Activated naive CD4-positive, alpha-beta T cell treated with anti-CD3 and anti-CD28 coated beads, Interleukin-2, amount 50 U/mL, for 72 hours (primary cell): ENCODE measurements at places on chromosomes 12 and 14.

DNA sequence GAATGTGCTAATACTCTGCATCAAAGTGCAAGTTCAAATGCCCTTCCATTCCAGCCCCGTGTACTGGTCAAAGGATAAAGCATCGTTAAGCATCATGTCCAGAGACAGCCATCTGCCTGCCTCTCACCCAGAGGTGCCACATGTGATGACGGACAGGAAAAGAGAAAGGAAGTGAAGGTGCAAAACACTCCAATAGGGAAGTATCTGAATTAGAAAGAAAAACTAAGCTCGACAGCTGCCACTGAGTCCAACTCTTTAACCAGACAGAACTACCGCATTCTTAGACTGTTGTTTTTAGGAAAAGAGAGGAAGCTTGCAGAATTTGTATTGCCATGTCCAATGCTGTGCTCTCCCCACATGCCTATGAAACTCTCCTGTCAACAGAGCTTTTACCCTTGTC is 465.0 kb upstream of the SOX5 start:
- DNase-seq = no peak

- no peak for DNase-seq
Measured at GRCh38 chr12:104486943-104487819, 30.4 kb downstream of the CHST11 start.

- no peak for DNase-seq
Measured at GRCh38 chr12:68229956-68230355, 4.3 kb upstream of the IL26 start.

- no peak for DNase-seq
Measured at GRCh38 chr12:64665514-64665913, 55.2 kb downstream of the RASSF3 start.

- DNase-seq = no peak
Measured at GRCh38 chr14:49961270-49962222, 68.7 kb downstream of the ARF6 start.

GRCh38 chr14:59631237-59631636 is 54.6 kb upstream of the CCDC175 start:
- no peak for DNase-seq

DNA sequence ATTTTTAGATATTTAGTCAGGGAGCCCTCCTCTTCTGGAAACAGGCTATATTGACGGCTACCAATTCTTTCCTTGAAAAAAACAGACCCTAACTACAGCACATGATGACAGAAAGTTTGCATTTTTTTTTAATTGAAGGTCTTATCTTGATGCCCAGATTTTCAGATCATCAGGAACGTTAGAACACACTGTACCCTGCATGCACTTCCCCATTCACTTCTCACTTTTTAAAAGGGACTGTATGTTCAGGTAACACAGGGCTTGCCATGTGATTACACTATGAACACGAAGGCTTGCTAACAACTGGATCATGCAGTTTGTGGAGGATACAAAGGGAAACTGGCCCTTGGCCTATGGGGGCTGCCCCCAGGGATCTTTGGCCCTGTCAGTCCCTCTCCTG is 92.6 kb downstream of the RPS29 start:
- DNase-seq = no peak

DNA sequence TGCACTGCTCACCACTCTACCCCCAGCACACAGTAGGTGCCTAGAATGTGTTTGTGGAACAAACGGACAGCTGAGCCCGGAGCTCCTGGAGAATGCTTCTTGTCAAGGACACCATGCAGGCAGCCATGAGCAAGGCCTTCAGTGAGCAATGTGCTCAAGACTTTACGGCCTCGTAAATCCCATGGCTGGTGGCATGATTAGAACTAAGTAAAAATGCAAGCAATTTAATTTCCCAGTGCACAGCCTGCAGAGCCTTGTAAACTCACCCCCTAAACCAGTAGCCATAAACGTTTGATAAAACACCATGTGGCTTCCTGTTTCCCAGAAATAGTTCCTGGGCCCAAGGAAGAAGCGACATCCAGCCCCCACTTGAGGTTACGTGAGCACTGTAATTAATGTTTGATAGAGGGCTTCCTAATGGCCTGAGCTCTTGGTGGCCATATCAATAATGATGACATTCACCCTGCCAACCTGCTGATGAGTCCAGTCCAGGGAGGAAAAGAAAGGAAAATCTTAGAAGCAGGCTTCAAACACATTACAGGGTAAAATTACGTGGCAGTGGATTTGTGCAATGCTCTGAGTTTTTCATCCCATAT is 36.4 kb upstream of the FICD start:
- DNase-seq = no peak

GRCh38 chr12:50109319-50109718 is 2.7 kb upstream of the COX14 start:
- no peak for DNase-seq

DNA sequence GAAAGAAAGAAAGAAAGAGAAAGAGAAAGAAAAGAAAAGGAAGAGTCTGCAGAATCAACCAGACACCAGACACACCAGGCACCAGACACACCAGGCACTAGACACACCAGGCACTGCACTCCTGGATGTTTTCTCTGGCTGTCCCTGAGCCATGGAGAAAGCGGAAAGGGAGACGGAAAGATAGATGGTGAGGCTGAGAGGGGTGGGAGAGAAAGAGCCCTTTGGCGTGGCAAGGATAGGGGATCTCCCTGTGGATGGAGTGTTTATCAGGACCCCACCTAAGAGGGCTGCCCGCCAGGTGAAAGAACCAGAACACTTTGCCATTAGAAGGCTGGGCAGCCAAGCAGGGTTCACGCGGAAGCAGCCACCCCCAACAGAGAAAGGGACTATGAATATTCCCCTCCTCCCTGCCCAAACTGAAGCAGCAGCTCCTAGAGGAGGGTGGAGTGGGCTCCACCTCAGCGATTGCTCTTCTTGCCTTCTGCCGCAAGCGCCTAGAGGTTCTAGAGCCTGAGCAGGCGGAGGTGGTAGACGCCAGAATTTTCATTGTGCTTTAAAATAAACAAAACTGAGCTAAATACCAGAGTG is 13.4 kb downstream of the ST8SIA1 start:
- DNase-seq = no peak

DNA sequence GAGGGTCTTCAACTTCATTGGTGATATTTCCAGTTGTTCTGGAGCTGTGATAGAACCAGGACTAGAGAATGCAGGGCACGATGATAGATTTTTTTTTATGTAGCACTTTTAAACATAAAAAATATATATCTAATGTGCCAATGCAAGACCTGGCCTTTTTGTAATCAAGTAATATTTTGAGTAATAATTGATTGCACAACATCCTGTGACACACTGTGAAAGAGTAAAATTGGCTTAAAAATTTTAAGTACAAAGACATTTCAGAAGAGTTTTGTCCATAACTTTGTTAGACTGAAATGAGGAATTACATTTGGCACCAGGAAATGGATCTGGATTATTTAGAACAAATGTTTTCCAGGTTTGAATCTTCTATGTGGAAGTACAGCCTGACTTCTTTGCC is 22.1 kb downstream of the PRKCH start:
- no peak for DNase-seq

- DNase-seq = no peak
Measured at GRCh38 chr14:77085538-77085937, 12.5 kb upstream of the CIPC start.

GRCh38 chr12:50599366-50600095 is 94.7 kb downstream of the DIP2B start:
- no peak for DNase-seq

- no peak for DNase-seq
Measured at GRCh38 chr12:104620837-104621531, 164.2 kb downstream of the CHST11 start.

GRCh38 chr14:74841230-74842207 is 34.4 kb downstream of the PROX2 start:
- peak; percentile 39 for DNase-seq

DNA sequence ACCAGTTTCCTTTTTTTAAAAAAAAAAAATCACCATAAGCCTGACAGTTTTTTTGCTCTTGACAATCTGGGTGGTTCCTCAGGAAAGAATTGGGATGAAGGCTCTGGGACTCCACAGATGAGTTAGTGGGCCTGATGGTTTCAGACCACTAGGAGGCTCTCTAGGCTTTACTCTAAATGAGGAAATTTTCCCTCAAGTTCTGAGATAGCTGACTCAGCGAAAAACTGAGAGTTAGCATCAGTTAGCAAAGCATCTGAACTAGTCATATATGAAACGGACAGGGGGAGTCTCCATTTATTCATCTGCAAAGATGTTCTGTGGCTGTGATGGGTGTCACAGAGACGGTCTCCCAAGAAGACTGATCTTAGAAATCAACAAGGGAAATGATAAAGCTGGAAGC is 314.3 kb upstream of the OR4E1 start:
- DNase-seq = no peak

DNA sequence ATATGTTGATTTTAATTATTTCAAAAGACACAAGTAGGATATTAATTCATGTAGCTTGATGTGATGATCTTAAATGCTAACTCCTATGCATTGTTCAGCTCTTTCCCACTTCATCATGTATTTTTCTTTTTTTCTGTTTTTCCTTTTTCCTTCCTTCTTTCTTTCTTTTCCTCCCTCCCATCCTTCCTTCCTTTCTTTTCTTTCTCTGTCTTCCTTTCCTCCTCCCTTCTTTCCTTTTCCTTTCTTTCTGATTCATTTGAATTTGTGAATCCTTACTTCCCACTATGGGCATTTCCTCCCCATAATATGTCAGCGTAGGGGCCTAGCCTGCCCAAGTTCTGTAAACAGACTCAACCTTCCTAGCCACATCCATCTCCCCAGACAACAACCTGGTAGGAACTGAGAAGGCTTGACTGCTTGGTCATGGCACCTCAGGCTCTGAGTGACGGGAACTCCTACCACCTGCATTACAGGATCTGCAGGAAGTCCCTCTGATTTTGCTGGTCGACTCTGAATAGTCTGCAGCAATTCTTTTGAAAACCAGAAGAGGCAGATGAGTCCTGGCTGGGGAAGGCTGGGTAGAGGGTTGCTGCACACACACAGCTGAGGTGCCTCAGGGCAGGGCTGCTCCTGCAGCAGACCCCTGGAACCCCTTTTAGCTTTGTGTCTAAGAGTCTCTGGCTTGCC is 33.4 kb upstream of the BHLHE41 start:
- no peak for DNase-seq

DNA sequence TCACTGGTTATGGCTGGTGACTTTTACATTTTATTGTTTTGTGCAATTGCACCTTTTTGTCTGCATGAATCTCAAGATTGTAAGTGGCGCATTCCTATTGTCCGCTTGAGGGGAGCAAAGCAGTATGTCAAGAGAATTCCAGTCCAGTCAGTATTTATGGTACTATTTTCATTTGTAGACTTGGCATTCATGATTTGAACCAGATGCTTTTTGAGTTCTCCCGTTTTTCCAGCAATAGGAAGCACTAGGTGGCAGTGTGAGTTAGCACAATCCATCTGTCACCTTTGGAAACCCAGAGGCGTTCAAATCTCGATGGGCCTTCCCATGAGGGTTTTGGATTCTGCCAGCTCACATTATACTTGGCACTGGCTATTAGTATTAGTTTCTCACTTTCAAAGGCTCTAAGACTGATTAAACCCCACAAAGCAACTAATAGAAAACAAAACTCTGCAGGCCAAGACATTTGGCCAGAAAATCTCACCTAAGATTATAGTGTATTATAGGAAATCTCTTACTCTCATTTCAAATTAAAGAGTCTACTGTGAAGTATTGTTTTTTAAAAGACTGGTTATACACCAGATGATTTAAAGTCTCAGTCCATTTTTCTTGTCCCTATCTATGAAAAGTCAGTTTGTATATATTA is 2.2 kb downstream of the DACT1 start:
- peak; percentile 10 for DNase-seq

GRCh38 chr14:23421594-23421993 is 13.5 kb upstream of the MYH6 start:
- peak; percentile 17 for DNase-seq

GRCh38 chr12:132144810-132145168 is 532 bp downstream of the NOC4L start:
- no peak for DNase-seq

GRCh38 chr14:34937876-34938275 is 44.9 kb upstream of the SRP54 start:
- DNase-seq = no peak

DNA sequence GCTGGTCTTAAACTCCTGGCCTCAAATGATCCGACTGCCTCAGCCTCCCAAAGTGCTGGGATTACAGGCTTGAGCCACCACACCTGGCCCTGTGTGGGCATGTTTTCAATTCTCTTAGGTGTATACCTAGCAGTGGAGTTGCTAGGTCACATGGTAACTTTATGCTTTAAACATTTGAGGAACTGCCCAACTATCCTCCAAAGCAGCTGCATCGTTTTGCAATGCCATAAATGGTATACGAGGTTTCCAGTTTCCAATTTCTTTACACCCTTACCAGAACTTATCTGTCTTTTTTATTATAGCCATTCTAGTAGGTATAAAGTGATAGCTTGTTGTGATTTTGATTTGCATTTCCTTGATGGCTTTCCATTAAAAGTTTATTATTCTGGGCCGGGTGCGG is 25.1 kb downstream of the RBMS2 start:
- DNase-seq = no peak

DNA sequence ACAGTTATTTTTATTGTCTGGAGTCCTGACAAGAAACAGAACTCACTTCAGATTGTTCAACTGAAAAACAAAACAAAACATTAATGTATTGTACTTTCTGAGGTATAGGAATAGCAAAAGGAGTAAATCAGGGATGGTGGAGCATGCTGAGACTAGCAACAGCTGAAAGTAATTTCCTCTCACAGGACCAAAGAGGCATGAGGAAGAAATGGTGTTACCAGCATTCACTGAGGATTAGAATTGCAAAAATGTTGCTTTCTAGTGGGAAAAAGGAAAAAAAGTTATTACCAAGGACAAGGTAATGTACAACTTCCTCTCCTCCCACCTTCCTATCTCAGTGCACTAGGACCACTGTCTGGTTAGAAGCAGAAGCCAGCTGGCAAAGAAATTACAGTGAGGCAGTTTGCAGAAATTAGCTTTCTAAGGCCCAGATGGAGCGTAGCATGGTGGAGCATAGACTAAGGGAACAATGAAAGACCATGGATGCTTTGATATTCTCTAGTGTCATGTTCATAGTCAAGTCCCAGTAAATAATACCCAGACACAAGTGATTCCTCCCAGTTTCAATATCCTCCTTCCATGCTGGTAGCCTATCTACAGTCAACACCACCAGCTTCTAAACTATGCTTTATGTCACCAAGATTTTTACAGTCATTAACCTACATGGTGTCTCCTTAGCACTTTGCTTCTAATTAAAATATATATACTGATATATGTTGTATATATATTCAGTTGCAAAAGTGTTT is 133.7 kb upstream of the DCN start:
- no peak for DNase-seq

- no peak for DNase-seq
Measured at GRCh38 chr12:53211476-53212381, 4.7 kb upstream of the ITGB7 start.

- no peak for DNase-seq
Measured at GRCh38 chr12:94990222-94990621, 13.3 kb downstream of the NDUFA12 start.

DNA sequence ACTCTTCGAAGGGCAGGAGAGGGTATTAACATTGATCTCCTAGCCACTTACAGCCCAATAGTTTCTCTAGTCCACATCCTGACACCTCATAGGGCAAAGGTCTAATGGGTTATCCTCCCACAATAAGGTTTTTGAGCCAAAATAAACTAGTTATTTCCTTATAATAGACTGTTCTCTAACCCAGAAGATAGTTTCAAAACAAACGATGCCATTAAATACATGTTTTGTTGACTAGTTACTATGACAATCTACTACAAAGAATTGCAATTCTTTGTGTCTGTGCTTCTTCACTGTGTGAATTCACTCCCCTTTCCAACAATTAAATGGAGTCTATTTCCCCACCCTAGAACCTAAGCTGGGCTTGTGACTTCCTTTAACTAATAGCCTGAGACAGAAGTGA is 6.4 kb upstream of the ACTR10 start:
- DNase-seq = no peak
